ENCODE measurements at places on chromosomes 6 and 20.

GRCh38 chr6:146876271-146877151 is 277.7 kb downstream of the ADGB start:
- no peak overlapping the region for H3K4me3 ChIP-seq
- H3K36me3 ChIP-seq, result no peaks in the 10 kb centered on the region
- H3K4me1 ChIP-seq, result peaks cover 7% of the 10 kb centered on the region
- DNase-seq, result peak; percentile 94

DNA sequence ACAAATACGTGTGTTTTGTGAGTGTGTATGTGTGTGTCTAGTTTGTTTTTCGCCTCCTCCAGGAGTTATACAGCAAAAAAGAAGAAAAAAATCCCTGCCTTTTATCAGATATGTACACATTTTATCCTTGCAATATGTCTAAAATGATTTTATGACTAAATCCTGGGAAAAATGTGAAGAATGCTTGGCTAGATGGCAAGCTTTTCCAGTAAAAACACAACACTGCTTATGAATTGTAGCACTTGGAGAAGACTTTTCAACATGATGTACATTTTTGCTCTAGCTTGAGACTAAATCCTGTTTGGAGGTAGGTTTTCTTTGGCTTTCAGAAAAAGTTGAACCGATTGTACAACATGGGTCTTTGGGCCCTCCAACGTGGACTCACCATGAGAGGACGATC is 160.2 kb downstream of the GMPR start:
- no peaks in the 10 kb centered on the region for H3K27me3 ChIP-seq
- no peak overlapping the region for H3K27ac ChIP-seq
- no peak overlapping the region for H3K4me3 ChIP-seq
- no peak for DNase-seq
- H3K36me3 ChIP-seq, result no peaks in the 10 kb centered on the region

GRCh38 chr6:72841195-72841594 is 219.3 kb downstream of the KCNQ5 start:
- H3K36me3 ChIP-seq, result no peaks in the 10 kb centered on the region
- H3K4me1 ChIP-seq, result no peaks in the 10 kb centered on the region
- DNase-seq, result no peak
- no peaks in the 10 kb centered on the region for H3K27me3 ChIP-seq

DNA sequence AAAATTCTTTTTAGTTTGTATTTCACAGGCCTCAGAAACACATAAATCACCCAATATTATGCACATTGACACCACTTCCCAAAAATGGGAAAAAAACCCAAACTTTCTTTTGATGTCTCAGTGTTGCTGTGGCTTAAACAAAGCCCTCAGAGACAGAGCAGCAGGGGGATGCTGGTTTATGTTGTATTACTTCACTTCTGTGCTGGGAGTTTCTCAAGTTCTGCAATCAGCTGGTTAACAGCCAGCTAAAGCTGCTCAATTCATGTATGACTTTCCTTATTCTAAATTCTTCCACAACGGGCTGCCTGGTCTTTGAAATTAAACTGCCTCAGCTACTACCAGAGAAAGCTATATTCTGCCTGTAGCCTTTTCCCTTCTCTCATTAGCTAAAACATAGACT is 5.6 kb downstream of the FILIP1 start:
- no peaks in the 10 kb centered on the region for H3K36me3 ChIP-seq
- no peak overlapping the region for H3K27ac ChIP-seq
- no peak for DNase-seq
- no peak overlapping the region for H3K4me3 ChIP-seq

GRCh38 chr6:56524891-56525703 is 117.6 kb downstream of the DST start:
- no peaks in the 10 kb centered on the region for H3K36me3 ChIP-seq
- H3K27ac ChIP-seq, result no peak overlapping the region
- H3K4me3 ChIP-seq, result no peak overlapping the region
- no peaks in the 10 kb centered on the region for H3K27me3 ChIP-seq
- DNase-seq, result no peak

- no peaks in the 10 kb centered on the region for H3K36me3 ChIP-seq
- peak; percentile 13 for DNase-seq
- H3K27me3 ChIP-seq, result no peaks in the 10 kb centered on the region
- H3K27ac ChIP-seq, result no peak overlapping the region
- no peak overlapping the region for H3K4me3 ChIP-seq
- no peaks in the 10 kb centered on the region for H3K4me1 ChIP-seq
Observed at GRCh38 chr6:111353912-111354462, 129.0 kb downstream of the REV3L start.

- H3K27ac ChIP-seq, result no peak overlapping the region
- DNase-seq, result peak; percentile 32
- H3K4me1 ChIP-seq, result no peaks in the 10 kb centered on the region
Observed at GRCh38 chr20:60486315-60486714, 528.1 kb downstream of the CDH26 start.

DNA sequence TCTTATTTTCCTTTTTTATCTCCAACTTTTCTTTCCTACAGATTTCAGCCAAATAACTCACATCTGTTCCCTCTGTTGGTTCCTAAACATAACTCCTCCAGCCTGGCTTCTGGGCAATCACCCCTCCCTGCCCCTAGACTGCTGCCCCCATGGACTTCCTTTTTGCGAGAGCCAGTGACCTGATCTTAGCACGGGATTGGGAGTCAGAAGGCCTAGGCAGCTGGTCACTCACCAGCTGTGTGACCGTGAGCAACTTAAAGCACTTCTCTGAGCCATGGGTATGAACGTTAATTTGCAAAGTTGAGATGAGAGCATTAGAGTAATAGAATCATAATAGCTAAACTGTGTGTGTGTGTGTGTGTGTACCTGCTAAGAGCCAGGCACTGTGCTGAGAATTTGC is 4.5 kb upstream of the MMP9 start:
- peaks cover 26% of the 10 kb centered on the region for H3K4me1 ChIP-seq
- H3K27ac ChIP-seq, result peak overlapping the region; percentile 91
- no peak overlapping the region for H3K4me3 ChIP-seq
- H3K36me3 ChIP-seq, result no peaks in the 10 kb centered on the region

DNA sequence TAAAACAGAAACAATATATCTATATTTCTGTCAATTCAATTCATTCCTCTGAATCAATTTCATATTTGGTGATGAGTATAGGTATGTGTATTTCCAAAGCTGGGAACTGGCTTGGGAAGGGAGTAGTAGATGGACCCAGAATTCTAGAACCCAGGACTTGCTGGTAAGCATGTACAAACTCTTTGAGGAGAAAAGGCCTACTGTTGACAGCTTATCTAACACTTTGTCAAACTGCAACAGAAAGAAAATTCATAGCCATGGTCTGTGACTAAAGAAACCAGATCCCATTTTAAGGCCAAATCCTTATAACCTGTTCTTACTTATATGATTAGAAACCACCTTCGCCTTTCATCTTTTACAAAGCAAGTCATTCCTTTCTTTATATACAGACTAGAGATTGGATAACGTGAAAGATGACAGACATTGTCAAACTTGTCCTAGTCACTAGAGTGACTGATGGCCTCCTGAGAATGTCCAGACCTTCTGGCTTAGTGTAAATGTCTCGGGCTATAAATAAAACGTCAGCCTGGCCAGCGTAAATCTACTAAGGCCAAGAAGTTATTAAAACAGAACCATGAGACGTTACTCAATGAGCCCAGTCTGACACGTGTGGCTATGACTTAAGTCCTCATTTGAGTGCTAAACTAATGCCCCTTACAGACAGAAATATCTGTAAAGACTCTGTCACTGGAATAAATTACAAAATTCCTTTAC is 152.3 kb downstream of the ALDH8A1 start:
- H3K4me3 ChIP-seq, result no peak overlapping the region
- H3K36me3 ChIP-seq, result no peaks in the 10 kb centered on the region
- no peaks in the 10 kb centered on the region for H3K27me3 ChIP-seq
- H3K27ac ChIP-seq, result no peak overlapping the region
- no peak for DNase-seq
- no peaks in the 10 kb centered on the region for H3K4me1 ChIP-seq

DNA sequence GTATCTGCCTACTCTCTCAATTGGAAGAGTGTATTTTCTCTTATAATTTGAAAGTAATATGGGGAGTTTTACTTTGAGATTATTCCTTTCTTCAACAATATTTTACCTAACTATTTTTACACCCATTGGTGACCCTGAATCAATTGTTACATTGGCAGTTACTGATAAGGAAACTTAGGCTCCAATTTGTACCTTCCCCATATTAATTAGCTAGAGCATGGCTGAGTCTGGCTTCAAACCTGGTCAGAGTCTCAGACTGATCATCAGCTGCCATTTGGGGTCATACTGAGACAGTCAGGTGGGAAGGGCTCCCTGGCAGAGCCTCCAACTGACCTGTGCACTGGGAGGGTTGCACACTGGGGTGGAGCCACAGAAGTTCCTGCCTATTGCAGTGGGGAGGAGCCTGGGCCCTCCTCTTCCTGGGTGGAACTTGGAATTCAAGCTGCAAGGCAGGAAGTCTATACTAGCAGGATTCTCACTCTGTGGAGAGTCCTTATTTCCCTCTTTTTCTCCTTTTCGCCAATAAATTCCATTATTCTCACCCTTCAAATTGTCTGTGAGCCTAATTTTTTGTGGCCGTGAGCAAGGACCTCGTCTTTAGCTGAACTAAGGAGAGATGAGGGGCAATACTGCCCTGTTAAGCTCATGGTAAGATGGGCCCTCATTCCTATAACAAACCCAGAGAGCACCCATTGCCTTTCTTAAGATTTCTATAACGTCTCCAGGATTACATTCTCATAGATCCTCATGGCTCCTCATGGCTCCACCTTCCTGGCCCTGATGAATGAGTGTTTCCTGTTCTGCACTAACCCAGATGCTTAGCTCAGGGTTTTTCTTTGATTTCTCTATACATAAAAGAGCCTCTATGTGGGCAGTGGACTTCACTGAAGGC is 285.1 kb downstream of the ADGB start:
- H3K36me3 ChIP-seq, result no peaks in the 10 kb centered on the region
- no peak for DNase-seq
- H3K27ac ChIP-seq, result no peak overlapping the region
- no peaks in the 10 kb centered on the region for H3K27me3 ChIP-seq
- peaks cover 7% of the 10 kb centered on the region for H3K4me1 ChIP-seq

DNA sequence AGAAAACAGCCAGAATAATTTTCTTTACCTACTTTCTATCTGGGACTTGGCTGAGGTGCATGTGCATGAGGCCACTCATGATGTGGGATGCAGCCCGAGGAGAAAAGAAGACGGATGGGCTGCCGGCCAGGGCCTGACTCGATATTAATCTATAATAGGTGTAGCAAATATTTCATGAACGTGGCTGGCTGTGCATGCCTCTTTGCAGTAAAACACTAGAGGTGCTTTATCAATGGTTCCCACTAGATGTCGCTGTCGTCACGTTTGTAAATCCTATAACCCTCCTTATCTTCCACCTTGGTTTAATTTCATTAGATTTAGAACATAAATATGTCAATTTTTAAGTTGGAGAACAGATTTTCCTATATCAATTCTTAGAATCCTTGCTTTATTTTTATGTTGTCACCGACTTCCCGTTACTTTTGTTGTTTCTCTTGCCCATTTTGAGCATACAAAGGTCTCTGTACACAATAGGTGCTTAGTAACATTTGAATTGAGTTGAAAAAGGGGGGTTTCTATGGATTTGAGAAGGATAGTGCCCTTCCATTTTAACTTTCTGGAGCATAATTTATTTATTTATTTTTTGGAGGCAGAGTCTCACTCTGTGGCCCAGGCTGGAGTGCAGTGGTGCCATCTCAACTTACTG is 19.6 kb upstream of the FERMT1 start:
- no peaks in the 10 kb centered on the region for H3K4me1 ChIP-seq
- H3K4me3 ChIP-seq, result no peak overlapping the region
- DNase-seq, result peak; percentile 55
- no peak overlapping the region for H3K27ac ChIP-seq
- no peaks in the 10 kb centered on the region for H3K27me3 ChIP-seq

GRCh38 chr6:22383016-22383415 is 86.2 kb upstream of the PRL start:
- H3K27me3 ChIP-seq, result no peaks in the 10 kb centered on the region
- no peak overlapping the region for H3K4me3 ChIP-seq
- no peaks in the 10 kb centered on the region for H3K4me1 ChIP-seq
- no peak for DNase-seq
- H3K27ac ChIP-seq, result no peak overlapping the region

GRCh38 chr6:15303920-15304291 is 58.0 kb downstream of the JARID2 start:
- H3K36me3 ChIP-seq, result no peaks in the 10 kb centered on the region
- H3K27ac ChIP-seq, result no peak overlapping the region
- peaks cover 28% of the 10 kb centered on the region for H3K4me1 ChIP-seq
- DNase-seq, result peak; percentile 36
- H3K4me3 ChIP-seq, result no peak overlapping the region

DNA sequence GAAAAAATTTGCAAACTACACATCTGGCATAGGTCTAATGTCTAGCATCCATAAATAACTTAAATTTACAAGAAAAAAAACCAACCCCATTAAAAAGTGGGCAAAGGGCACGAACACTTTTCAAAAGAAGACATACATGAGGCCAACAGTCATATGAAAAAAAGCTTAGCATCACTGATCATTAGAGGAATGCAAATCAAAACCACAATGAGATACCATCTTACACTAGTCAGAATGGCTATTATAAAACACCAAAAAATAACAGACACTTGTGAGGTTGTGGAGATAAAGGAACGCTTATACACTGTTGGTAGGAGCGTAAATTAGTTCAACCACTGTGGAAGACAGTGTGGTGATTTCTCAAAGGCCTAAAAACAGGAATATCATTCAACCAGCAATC is 33.7 kb upstream of the EPB41L2 start:
- DNase-seq, result no peak
- no peaks in the 10 kb centered on the region for H3K27me3 ChIP-seq
- H3K36me3 ChIP-seq, result no peaks in the 10 kb centered on the region
- H3K4me3 ChIP-seq, result no peak overlapping the region
- no peak overlapping the region for H3K27ac ChIP-seq

- no peak overlapping the region for H3K4me3 ChIP-seq
- no peaks in the 10 kb centered on the region for H3K36me3 ChIP-seq
- H3K27me3 ChIP-seq, result no peaks in the 10 kb centered on the region
- no peak for DNase-seq
Observed at GRCh38 chr6:53179961-53180651, 31.5 kb upstream of the GCM1 start.

GRCh38 chr6:164861967-164862366 is 447.4 kb downstream of the C6orf118 start:
- H3K36me3 ChIP-seq, result no peaks in the 10 kb centered on the region
- no peak overlapping the region for H3K4me3 ChIP-seq
- no peak for DNase-seq
- no peaks in the 10 kb centered on the region for H3K27me3 ChIP-seq
- H3K4me1 ChIP-seq, result no peaks in the 10 kb centered on the region

Measured in mesendoderm (in vitro differentiated cells).